ENCODE measurements at places on chromosomes 13 and 19. TPM values are rescaled to one million over a fixed set of nuclear protein-coding genes. Genes with fewer than 3 reads are reported as not detected.

DNA sequence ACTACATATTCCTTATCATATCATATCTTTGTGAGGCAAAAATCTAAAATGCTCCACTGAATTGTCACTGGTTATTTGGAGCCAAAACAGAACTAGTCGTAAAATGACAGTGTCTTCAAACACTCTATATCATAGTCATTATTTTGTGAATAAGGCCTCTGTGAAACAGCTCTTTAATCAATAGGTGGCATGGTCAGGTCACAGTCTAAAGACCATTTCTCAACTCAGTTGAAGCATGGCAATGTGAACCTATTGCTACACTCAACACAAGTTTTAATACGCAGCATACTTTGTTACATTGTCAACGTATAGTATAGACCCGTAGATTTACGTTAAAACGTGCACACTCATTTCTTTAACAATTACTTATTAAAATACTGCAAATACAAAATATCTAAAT is 131.3 kb upstream of the PCDH20 start:
- no peak for DNase-seq

GRCh38 chr19:4844348-4845179 is 13.1 kb upstream of the TICAM1 start:
- no peak for DNase-seq

Gene AMER2
- polyA plus RNA-seq: 0.33 TPM

Gene TUBA3C
- not detected for polyA plus RNA-seq

Gene CGB3
- polyA plus RNA-seq: not detected
